ENCODE measurements at places on chromosomes 7 and 10.

GRCh38 chr7:106987777-106988176 is 56.7 kb upstream of the PRKAR2B start:
- no peak for DNase-seq

DNA sequence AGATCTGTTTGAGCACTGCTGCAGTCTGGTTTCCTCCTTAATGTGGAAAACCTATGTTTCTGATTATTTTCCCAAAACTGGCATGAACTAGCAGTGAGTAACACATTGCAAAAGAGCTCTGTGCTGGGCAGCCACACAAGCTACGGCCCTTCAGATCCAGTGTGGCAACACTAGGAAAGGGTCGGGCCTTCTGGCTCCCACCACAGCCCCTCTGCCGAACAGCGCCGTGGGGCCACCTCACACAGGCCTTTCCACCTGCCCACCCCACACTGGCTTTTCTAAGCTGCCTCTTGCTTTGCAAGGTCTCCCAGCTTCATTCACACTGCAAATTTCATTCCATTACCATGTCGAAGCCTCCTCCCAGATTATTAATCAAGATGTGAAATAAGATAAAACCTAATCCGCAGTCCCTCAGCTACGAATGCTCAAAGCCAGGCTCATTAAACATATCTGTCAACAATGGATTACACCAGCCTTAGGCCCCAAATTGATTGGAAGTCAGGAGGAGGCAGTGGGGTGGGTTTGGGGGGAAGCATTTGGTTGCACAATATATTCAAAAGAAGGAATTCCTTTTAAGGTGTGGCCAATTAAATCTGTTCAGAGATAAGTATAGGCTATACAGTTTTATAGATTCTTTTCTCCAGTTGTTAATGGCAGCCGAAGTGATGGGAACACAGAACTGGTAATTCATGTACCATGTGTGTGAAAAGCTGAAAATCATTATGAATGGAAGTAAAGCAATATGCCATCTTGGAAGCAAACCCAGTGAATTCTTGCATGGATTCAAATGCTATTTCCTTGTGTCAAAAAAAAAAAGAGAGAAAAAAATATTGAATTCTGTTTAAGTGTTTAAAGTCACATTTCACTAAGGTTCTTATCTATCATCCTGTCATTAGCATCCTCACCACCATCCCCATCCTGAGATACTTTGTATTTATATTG is 223.7 kb downstream of the MTERF1 start:
- DNase-seq, result no peak

DNA sequence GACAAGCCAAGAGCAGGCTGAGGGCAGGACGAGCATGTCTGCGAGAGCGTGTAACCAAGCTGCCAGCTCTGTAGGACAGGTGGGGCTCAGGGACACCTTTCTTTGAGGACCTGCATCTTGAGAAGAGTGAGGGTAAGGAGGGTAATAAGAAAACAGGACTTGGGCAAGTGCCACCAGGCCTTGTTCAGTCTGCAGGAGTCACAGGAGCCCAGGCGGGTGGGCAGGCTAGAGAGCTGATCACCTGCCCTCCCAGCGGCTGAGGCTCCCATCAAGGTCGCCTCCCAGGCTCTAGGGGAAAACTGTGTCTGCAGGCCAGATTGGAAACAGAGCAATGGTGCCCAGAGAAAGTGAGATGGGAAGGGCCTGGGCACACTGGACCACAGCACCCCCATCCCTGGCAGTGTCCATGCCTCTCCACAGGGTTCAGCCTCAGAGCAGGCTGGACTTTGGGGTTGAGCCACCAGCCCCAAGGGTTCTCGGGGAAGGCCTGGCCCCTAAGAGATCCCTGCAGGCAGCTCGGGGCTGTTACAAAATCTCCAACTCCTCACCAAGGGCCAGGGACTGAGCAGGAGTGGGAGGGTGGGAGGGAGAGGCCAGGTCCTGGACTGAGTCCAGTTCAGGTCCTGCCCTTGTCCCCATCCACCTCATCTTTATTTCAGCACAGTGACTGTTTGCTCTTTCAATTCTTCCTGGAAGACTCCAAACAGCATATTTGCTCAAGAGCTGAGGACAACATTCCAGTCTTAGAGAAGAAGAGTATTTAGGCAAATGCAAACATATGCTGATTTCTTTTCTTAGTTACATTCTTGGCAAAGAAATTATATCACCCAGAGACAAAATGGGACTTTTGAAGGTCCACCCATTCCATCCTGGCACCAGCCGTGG is 161.9 kb downstream of the GRID1 start:
- no peak for DNase-seq

DNA sequence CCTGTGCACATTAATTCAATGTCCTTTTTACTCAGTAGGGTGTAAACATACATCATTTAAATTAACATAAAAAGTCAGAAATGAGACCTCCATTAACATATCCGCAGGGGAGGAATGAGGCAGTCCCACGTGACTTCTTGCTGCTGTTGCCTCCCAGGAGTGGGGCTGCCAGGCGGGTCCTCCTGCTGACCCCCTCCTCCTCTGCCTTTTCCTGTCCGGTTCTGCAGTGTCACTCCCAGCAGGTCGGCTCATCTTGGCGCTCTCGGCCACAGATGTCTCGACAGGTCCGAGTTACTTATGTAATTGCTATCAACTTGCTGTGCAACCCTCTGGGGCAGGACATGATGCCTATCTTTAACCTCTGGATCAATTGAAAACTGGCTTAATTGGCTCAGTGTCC is 329.6 kb downstream of the GALNT17 start:
- DNase-seq, result no peak

GRCh38 chr10:29576681-29577080 is 58.1 kb downstream of the SVIL start:
- DNase-seq, result no peak
